HFFc6 (cell line): ENCODE measurements at places on chromosomes 4 and X. TPM values are rescaled to one million over a fixed set of nuclear protein-coding genes. Genes with fewer than 3 reads are reported as not detected.

DNA sequence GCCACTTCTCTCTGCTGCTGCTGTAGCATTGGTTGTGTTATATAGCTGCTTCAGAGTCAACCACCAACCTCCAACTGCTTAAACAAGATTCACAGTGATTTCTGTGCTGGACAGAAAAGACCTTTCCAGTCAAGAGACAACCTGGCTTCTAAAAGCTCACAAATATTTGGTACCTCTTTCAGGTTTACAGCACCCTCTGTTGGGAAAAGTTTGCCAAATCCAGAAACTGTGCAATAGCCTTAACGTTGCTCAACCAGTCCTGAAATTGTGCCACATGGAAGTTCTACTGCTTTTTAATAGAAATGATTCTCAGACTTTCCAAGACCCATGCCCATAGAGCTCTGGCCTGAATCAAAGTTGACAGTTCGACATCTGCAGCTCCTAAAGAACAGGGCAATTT is 842.1 kb upstream of the HTR2C start:
- no peak for DNase-seq

DNA sequence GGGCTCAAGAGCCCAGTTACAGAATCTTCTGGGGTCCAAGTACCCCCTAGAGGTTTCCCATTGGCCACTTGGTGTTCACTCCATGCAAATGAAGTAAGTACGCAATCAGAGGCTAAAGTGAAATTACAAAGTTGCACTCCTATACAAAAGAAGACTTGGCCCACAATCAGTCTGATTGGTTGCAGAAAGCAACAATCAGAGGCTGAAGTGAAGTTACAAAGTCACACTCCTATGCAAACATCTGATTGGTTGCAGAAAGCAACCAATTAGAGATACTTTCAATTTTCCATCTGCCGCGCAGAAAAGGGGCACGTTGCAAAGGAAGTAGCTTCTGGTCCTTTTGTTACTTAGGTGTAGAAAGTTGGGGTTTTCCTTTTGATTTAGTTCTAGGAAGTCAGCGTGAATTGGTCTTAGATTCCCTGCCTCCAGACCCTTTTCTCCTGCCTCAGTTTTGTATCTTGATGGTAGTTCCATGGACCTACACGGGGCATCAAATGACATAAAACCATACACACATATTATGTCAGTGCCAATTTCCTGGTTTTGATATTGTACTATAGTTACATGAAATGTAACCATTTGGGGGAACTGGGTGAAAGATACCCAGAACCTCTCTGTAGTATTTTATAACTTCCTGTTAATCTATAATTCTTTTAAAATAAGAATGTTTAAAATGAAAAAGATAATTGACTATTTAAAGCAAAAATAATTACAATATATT is 12.4 kb upstream of the PIN4 start:
- DNase-seq: no peak

- DNase-seq: no peak
Observed at GRCh38 chr4:103021120-103021519, 1.6 kb upstream of the SLC9B1 start.

- DNase-seq: no peak
Observed at GRCh38 chr4:93897559-93897958, 69.0 kb downstream of the ATOH1 start.

DNA sequence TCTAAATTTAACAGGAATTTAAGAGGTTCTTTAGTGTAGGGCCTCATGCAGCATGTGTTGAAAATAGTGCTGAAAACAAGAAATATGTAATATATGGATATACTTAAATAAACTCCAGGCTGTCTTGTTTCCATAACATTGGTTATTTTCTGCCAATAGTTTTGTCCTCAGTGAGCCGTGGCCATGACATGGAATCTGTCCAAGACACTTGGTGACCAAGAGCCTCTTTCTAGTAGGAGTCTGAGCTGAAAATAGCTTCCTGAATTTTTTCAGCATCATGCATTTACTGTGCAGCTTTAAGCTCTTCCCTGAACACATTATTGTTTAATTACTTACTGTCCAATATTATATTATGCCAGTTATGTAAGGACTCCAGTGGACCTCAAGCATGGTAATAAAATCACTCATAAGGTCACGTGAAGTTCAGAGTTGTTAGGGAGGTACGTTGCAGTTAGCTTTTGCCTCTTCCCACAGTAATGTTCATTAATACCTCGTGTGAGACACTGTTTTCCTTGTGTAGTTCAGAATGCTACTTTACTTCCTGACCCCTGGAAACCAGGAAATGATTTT is 488.2 kb downstream of the GRID2 start:
- no peak for DNase-seq

DNA sequence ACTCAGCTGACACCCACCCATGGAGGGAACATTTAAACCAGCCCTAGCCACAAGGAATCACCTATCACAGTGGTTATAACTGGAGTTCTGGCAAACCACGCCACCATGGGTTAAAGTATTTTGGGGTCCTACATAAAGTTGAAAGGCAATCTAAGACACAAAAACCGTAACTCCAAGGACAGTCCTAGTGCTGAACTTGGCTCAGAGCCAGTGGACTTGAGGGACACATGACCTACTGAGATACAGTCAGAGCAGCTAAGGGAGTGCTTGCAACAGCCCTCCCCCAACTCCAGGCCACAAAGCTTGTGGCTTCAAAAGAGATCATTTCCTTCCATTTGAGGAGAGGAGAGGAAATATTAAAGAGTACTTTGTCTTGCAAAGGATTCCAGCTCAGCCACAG is 300.5 kb downstream of the FGF13 start:
- DNase-seq: no peak

CNKSR2 gene
- not detected in 3 replicates for total RNA-seq

PABPC1L2A gene
- total RNA-seq: not detected in 3 replicates

DNA sequence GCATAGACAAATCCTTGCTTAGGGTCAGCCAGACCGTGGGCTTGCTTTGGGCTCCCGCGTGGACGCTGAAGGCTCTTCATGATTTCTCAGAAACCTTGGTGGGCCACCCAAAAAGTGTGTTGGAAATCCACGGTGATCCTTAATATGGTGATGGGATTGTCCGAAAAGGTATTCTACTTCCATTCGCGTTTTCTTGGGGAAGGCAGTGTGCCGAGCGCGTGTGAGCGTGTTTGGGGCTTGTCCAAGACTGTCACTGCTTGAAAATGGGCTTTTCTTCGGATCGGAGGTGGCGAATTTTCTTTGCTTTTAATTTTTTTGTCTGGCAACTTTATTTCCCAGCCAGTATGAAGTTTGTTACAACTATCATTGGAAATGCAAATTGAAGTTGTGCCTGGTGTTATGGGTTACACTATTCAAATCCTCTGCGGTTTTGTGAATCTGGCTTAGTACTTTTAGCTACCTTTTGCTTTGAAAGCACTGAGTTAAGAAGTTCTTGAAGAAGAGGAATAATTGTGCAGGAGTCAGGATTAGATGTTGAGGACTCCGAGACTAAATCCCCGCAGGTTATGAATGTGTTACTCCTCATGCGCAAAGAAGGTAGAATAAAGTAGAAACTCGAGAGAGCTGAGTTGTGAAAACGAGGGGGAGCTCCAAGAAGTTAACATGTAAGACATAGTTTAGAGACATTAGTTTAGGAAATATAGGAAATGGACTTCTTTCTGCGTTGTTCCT is 3.2 kb downstream of the SPRY1 start:
- no peak for DNase-seq

DNA sequence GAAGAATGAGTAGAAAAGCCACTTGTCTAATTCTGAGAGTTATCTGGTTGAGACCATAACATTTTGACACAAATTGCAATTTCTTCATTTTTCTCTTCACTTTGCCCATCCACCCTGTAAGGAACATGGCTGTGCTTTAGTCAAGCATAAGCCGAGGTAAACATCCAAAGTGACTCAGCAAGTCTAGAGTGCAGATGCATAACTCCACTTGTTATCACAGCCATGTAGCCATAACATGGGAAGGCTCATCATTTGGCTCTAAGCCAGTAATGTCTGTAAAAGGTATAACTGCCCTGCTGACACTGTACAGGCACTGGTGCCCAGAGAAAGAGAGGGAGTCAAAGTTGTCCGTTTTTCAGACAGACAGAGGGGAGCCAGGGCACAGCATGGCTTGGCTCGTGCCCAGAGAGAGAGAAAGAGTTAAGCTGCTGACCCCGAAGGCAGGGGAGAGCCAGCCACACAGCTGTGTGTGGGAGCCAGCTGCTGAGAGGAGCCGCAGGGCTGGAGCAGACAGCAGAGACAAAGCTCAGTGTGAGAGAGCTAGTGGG is 76.9 kb upstream of the EXOC1L start:
- peak; percentile 28 for DNase-seq

GRCh38 chr4:139718833-139719232 is 53.2 kb downstream of the MGST2 start:
- no peak for DNase-seq

ATP2B3 gene
- total RNA-seq: not detected in 2 replicates

GRCh38 chr4:39446842-39447573 is 11.7 kb downstream of the RPL9 start:
- no peak for DNase-seq

GRCh38 chr4:70654605-70655011 is 11.7 kb downstream of the JCHAIN start:
- no peak for DNase-seq

GRCh38 chrX:94813541-94813940 is 1139.5 kb downstream of the FAM133A start:
- DNase-seq: no peak

CENPVL3 gene
- not detected in 2 replicates for total RNA-seq

GRCh38 chr4:25466966-25467697 is 90.1 kb downstream of the ANAPC4 start:
- no peak for DNase-seq

GRCh38 chrX:53421772-53422085 is 725 bp downstream of the SMC1A start:
- DNase-seq: no peak

DNA sequence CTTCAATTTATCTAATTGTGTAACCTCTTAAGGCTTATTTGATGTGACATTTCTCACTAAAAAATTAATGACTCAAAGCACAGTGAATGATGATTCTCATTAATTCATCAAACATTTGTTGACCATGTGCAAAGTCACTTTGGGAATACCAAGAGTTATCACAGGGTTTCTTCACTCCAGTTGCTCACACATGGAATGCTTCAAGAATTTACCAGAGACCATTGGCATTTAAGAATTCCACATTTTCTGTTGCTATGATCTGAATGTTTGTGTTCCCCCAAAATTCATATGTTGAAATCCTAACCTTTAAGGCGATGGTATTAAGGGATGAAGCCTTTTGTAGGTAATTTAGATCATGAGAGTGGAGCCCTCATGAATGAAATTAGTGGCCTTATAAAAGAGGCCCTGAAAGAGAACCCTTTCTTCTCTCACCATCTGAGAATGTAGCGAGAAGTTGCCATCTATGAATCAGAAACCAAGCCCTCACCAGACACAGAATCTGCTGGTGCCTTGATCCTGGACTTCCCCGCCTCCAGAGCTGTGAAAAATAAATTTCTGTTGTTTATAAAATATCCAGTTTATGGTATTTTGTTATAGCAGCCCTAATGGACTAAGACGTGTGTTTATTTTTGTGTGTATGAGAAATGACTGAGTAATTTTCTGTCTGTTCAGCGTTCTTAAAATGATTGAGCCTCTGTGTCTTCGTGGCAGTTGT is 16.4 kb upstream of the SRPX start:
- DNase-seq: peak; percentile 12

TRIM60 gene
- total RNA-seq: not detected in 3 replicates

- no peak for DNase-seq
Observed at GRCh38 chr4:7348946-7349900, 85.5 kb downstream of the PSAPL1 start.

- DNase-seq: no peak
Observed at GRCh38 chrX:9906919-9907318, 60.2 kb upstream of the CLDN34 start.

GRCh38 chr4:39054497-39054896 is 7.5 kb upstream of the KLHL5 start:
- DNase-seq: no peak

UGT2B11 gene
- not detected in 3 replicates for total RNA-seq

GRCh38 chrX:5080791-5081190 is 1147.9 kb downstream of the NLGN4X start:
- DNase-seq: no peak

ZNF711 gene
- 0.02 to 0.07 TPM in 2 of 3 replicates, not detected in the other for total RNA-seq

GRCh38 chrX:77061545-77061944 is 385.6 kb upstream of the FGF16 start:
- no peak for DNase-seq

- DNase-seq: no peak
Observed at GRCh38 chr4:185890196-185890595, 78.2 kb upstream of the SORBS2 start.

GAB3 gene
- 0.05 and 0.06 TPM in 2 replicates for total RNA-seq

HTT gene
- 41.3 to 44.0 TPM (median 43.1 TPM) in 3 replicates for total RNA-seq

GRCh38 chr4:166128403-166128802 is 255.4 kb downstream of the TLL1 start:
- peak; percentile 16 for DNase-seq

DNA sequence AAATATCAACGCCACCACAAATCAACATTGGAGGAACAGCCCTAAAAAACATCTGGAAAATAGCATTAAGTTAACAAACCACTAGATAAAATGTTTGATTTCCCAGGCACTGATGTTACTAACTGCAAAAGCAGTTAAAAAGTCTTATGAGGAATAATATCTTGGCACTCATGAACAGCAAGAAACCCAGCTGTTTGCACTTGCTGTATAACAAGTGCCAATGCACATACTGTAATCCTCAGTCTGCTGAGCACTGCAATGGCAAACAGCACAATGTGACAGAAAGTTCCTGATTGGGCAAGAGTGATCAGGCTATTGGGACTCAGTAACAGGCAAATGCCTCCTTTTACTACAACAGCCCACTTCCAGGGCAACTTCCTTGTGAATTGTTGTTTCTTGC is 20.8 kb upstream of the SEC24B start:
- no peak for DNase-seq

DNA sequence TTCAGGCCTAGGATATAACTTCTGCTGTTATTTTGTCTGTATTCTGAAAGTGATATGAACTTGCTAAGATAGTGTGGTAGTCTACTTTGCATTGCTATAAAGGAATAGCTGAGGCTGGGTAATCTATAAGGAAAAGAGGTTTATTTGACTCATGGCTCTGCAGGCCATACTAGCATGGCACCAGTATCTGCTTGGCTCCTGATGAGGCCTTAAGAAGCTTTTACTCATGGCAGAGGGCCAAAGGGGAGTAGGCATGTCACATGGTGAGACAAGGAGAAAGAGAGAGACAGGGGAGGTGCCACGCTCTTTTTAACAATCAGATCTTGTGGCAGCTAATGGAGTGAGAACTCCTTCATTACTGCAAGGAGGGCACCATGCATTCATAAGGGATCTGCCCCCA is 247.3 kb downstream of the GPAT3 start:
- DNase-seq: no peak

DNA sequence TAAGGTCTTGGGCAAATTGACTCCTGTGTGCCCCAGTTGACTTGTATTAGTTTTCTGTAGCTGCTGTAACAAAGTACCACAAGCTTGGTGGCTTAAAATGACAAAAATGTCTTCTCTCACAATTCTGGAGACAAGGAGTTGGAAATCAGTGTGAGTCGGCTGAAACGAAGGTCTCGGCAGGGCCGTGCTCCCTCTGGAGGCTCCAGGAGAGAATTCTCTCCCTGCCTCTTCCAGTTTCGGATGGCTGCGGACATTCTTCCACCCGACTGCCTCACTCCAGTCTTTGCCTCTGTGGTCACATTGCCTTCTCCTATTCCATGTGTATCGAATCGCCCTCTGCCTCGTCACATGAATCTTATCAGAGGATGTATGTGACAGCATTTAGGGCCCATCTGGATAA is 66.0 kb upstream of the PHOX2B start:
- peak; percentile 4 for DNase-seq

- DNase-seq: no peak
Observed at GRCh38 chrX:56802921-56803849, 74.1 kb downstream of the NBDY start.
